ENCODE measurements at places on chromosomes 2 and 18.

DNA sequence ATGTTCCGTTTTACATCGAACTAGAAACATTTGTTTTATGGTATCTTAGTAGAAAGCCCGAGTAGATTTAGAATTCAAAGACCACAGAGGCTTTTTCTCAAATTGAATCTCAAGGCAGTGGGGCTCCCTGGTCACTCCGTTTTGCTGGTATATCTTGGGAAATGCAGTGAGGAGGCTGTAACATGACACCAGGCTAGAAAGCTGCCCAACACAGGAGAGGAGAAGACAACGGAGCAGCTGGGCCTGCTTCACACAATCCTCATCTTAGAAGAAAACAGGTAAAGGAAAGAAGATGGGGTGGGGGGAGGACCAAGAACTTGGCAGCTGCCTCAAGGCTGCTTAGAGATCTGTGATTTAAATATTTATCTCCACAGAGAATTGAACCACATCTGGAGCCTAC is 38.3 kb upstream of the EPB41L3 start:
- no peak for DNase-seq

GRCh38 chr2:173235947-173236803 is 118.5 kb upstream of the CDCA7 start:
- no peak for DNase-seq

- DNase-seq: no peak
Observed at GRCh38 chr18:80231151-80231550, 16.2 kb downstream of the PARD6G start.

- DNase-seq: no peak
Observed at GRCh38 chr2:140154271-140154670, 1374.1 kb upstream of the NXPH2 start.

GRCh38 chr2:14677039-14677438 is 44.5 kb downstream of the LRATD1 start:
- DNase-seq: peak; percentile 9

DNA sequence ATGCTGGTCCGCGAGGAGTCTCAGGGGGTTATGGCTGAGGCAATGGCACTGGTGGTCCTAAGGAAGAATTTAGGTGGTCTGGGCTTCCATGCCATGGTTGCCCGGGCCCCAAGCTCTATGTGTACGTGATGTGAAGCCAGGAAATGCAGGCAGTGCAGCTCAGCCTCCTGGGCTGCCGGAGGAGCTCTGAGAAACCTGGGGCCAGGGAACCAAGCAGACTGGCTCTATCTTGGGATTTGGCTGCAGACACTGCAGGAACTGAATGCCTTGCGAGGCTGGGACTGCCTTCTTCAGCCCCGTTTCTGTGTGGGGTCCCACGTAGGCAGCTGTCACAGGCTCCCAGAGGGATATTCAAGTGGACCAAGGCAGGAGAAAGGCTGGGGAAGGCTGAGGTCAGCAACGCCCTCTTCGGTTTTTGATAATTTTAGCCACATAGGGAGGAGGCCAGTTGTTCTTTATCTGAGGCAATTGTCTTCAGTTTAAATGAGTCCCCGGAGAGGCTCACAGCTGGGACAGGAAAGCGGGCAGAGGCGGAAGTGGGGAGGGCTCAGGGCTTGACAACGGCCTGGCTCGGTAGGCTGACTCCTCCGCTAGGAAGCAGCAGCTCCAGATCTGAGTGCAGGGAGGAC is 77.7 kb downstream of the RHOB start:
- no peak for DNase-seq

- no peak for DNase-seq
Observed at GRCh38 chr2:36634981-36635597, 37.1 kb upstream of the FEZ2 start.

DNA sequence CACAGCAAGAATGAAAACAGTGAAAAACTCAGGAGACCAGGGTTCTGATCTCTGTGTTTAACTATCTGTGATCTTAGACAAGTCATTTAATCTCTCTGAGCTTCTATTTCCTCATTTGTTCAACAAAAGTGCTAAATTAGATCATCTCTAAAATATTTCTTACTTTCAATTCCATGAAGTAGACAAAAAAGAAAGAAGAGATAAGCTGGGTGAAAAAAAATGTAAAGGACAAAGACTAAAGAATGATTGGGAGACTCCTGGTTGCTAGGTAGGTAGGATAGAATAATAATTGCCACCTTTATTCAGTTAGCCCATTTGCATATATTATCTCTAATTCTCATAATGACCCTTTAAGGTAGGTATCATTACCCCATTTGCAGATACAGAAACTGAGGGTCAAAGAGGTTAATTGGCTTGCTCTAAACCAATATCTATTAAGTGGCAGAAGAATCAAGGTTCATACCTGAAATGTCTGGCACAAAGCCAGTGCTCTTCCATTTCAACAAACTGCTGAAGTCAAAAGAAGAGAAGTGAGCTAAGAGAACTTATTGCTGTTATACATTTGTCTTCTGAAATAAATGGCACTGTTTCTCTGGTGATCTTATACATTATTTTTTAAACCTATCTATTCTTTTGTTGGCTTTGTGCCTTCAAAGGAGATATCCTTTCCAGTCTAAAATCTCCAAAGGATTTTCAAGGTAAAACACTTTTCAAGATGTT is 141.7 kb downstream of the OTX1 start:
- no peak for DNase-seq

DNA sequence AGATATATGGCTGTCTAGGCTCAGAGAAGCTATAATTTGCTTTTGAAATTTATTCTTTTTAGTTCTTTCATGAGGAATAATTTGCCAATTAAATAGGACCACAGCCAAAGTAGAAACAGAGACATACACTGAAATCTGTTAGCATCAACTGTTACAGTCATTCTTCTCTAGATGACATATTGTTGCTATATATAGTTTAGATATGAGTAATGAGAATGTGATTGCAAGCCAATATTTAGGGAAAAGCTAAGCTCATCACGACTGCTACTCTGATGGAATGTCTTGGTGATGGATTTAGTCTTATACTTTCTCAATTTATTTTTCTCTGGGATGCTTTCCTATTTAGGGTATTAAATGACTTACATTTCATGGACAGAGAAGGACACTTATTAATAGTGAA is 259.1 kb downstream of the LNPK start:
- DNase-seq: no peak

- peak; percentile 48 for DNase-seq
Observed at GRCh38 chr2:147099845-147100244, 745.0 kb upstream of the ACVR2A start.

DNA sequence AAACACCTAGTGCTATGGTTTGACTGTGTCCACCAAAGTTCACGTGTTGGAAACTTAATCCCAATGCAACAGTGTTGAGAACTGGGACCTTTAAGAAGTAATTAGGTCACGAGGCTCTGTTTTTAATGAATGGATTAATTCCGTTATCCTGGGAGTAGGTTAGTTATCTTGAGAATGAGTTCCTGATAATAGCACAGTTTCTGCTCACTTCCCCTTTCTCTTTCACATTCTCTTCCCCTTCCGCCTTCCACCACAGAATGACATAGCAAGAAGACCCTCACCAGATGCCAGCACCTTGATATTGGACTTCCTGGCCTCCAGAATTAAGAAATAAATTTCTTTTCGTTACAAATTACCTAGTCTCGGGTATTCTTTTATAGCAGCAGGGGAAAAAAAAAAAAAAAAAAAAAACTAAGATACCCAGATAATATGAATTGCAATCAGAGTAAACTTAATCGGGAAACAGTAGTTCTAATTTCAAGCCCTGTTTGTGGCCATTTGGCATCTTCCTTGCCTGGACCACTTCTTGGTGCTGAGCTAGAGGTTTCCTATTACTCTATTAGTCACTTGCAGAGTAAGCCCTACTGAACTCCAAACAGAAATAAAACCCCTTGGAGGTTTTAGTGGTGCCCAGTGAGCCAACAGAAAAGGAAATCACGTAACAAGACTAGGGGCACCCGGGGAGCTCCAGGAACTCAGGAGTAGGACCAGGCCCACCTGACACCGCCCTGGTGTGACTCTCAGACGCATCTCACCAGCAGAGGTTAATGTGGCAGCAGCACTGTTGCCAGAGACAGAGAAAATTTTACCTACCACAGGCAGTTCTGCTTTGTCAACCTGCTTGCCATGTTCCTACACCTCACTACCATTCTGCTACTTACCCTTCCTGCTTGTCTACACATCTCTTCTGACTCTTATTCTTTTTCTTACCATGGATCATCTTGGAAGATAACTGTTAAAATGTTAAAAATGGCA is 147.6 kb upstream of the CAB39 start:
- DNase-seq: peak; percentile 69

- no peak for DNase-seq
Observed at GRCh38 chr18:1663879-1664705, 759.4 kb downstream of the ADCYAP1 start.

DNA sequence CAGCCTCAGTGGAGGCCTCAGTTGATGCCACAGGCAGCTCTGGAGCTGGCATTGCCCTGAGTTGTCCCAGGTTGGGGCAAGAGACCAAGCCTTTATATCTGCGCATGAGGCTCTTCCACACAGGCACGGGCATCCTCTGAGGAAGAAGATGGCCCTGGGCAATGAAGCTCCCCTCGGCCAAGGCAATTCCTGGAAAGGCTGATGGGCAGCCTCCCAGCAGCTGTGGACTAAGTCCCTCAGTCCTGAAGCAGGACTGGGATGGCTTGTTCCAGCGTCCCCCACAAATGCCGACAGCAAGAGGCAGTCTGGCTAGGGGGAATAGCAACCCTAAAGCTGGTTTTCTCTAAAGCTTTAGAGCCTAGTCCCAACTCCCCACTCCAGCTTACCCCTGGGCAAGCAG is 90.0 kb downstream of the TFCP2L1 start:
- DNase-seq: no peak

DNA sequence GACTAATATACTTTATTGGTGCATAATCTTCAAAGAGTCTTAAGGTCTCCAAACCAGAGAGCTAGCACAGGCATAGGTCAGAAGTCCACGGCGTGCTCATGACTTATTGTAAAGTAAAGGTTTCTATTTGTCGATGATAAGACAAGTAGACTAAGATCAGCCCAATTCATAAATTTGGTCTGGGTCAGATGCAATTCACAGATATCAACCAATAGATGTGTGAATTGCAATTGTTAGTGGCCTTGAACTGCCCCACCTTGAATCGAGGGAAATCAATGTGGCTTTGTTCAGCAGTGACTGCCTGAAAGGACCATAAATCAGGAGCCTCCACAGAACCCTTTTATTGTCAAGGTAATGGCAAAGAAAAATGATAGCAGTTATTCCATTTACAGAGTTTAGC is 39.1 kb upstream of the CPS1 start:
- DNase-seq: no peak

DNA sequence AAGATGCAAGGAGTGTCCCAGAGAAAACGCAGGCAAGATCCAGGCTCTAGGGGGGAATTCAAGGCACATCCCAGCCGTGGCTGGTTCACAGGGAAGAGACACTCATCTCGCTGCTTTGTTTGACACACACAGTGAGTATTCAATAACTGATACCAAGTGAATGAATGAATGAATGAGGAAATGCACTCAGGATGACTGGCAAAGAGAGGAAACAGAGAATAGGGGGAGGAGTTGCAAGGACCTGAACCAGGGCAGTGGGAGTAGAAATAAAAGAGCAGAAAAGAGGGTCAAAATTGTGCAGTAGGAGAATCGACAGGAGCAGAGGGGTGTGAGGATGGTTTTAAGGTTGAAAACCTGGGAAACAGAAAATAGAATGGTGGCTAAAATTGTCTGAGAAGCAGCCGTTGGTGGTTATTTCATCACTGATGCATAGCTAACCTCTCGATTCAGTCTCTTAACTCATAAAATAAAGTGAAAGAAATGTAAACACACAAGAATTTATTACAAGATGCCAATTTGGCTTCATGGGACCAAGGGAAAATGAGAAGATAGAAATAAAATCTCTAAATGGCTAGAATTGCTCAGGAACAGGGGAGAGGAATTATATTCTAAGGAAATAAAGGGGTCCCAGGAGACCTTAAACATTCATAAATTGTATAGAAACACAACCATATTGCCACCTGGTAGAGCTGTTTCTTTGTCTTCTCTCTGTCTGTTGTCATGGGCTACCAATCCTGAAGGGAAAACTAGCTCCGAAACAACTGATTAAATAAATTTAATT is 63.9 kb upstream of the PHLPP1 start:
- DNase-seq: no peak

GRCh38 chr2:236167297-236168109 is 683 bp downstream of the GBX2 start:
- DNase-seq: peak; percentile 14

DNA sequence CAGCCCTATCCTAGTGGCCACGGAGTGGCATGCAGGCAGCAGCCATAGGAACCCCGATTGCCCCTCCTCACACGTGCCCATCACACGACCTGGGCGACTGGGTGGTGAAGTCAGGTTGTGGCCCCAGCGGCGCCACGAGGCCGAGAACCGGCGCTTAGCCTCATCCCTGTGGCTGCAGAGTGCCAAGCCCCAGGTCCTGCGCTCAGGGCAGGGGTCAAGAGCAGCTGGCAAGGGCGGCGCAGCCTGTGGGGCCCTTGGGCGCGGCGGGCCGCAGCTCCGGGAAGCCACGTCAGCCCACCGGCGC is 73.3 kb downstream of the RPIA start:
- DNase-seq: no peak

DNA sequence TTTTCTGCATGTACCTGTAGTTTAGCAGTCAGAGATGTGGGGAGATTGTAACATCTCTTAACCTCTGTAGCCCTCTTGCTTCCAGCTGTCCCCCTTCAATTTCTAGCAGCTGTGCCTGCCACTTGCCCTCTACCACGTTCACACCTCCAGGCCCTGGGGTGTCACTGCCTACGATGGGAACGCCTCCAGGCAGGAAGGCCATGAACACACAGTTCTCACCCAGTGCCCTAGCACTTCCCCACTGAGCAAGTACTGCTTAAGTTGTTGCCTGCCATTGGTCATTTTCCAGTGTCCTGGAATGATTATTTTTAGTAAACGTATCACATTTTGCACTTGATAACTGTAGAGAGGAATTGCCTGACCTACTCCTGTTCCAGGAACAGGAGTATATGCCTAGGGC is 77.1 kb upstream of the B3GNT7 start:
- no peak for DNase-seq
